Foreskin keratinocyte (primary cell): ENCODE measurements at places on chromosomes 7 and 10. TPM values are rescaled to one million over a fixed set of nuclear protein-coding genes. Genes with fewer than 3 reads are reported as not detected.

RNF32 gene
- polyA plus RNA-seq, result 0.69 and 0.91 TPM in 2 replicates

GPRIN2 gene
- polyA plus RNA-seq, result 0.47 and 0.84 TPM in 2 replicates

- no peak for DNase-seq
Observed at GRCh38 chr10:124745252-124745651, 1.1 kb upstream of the FAM53B start.

GRCh38 chr7:104569751-104570150 is 241.3 kb downstream of the LHFPL3 start:
- DNase-seq, result no peak

DNA sequence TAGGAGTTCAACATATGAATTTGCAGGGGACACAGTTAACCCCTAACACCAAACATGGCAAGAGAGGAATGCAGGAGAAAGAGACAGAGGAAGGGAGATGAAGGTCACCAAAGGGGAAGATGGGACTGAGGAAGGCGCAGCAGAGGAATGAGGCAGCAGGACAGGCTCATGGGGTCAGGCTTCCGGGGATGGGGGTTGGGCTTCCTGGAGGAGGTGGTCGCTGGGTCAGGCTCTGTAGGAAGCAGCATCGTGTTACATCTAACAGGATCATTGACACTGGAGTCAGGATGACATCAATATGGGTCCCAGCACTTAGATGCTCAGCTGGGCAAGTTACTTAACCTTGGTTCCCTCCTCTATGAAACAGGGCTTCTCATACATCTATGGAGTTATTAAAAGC is 113.2 kb downstream of the NPTX2 start:
- no peak for DNase-seq

EPDR1 gene
- 0.06 TPM in 1 of 2 replicates, not detected in the other for polyA plus RNA-seq

DNA sequence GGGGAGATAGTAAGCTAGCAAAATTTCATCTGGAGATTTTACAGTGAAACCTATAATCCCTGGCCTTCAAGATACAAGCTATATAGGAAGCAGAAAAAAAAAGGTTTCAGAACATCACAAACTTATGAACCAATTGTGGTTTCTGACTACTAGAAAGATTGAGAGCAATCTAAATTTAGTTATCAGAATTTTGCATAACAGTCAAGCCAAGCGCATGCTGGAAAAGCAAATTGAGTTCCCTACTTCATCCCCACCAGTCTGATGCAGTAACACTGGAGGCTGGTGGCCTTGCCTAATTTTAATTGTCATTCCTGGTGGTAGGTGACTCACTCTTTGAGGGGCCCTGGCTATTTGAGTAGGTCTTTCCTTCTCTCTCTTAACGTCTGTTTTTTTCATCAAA is 46.3 kb upstream of the ELMO1 start:
- DNase-seq, result no peak

DNA sequence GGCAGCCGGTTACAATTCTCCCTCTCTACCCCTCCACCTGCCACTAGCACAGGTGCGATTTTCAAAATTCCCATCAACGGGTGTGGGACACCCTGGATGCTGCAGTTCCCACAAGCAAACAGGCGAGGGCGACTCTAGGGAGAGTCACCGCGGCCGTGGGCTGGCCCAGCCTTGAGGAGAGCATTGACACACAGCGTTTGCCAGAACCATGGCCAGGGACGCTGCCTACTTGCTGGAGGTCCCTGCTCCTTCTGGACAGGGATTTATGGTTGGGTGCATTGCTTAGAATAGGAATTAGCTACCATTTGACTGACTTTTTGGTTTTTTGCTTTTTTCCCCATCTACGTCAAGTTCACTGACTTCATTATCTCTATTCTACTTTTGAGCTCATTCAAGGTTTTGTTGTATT is 19.0 kb upstream of the CLDN4 start:
- peak; percentile 42 for DNase-seq

- no peak for DNase-seq
Observed at GRCh38 chr7:7077945-7078344, 104.4 kb upstream of the C1GALT1 start.

OR9A2 gene
- polyA plus RNA-seq, result not detected in 2 replicates
